Stimulated activated CD4-positive, alpha-beta T cell treated with anti-CD3 and anti-CD28 coated beads, Interleukin-2, amount 100 ng/mL, for 48 hours (primary cell): ENCODE measurements at places on chromosomes 1 and 21.

GRCh38 chr1:173424782-173425407 lies 52.2 kb upstream of the PRDX6 start:
- no peak for DNase-seq

DNA sequence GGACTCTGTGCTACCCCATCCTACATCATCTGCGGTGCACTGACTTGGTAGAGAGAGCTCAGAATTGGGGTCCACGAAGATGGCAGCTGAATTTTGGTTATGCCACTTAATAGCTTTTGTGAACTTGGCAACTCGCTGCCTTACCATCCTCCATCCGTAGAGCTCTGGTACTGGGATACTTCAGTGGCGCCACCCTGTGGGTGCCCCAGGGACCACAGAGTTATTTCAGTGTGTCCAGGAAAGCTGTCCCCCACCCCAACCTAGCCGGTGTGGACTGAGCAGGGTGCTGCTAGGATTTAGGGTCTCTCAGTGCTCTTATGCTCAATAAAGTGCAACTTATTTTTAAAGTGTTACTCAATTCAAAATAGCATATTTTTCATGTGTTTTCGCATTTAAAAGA lies 9.0 kb upstream of the USF1 start:
- DNase-seq, result no peak

DNA sequence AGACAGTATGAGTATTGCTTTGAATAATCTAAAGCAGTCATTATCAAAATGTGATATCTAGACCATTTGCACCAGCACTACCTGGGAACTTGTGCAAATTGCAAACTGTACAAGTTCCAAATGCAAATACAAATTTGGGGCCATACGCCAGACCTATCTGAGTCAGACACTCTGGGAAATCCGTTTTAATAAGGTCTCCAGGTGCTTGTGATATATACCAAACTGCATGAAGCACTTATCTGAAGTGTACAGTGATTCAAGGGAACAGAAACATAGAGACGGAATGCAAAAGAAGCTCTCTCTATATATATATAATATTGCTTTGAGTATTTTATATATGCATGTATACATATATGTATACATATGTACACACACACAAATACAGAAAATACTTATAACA lies 36.2 kb upstream of the ASPM start:
- DNase-seq, result no peak

- DNase-seq, result no peak
Observed at GRCh38 chr1:6850537-6850936, 65.3 kb downstream of the CAMTA1 start.

- no peak for DNase-seq
Observed at GRCh38 chr21:33948951-33949444, 33.4 kb upstream of the ATP5PO start.

GRCh38 chr1:198492872-198493271 lies 47.6 kb downstream of the ATP6V1G3 start:
- DNase-seq, result no peak

DNA sequence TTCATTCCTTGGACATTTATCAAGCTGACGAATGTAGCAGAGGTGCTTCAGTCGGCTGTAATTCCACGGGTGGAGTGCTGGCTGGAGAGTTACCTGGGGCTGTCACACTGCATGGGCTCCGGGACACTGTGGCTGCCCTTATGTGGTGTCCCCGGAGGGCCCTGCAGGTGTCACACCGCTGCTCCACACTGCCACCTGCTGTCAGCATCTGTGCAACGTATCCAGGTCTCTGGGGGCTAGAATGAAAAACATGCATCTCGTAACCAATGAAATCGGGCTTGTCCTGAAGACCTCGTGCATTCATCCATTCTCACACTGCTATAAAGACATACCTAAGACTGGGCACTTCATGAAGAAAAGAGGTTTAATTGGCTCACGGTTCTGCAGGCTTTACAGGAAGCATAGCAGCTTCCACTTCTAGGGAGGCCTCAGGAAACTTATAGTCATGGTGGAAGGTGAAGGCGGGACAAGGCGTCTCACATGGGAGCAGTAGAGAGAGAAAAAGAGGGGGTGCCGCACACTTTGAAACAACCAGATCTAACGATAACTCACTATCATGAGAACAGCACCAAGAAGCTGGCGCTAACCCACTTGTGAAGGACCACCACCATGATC lies 46.7 kb upstream of the PCBP3 start:
- peak; percentile 89 for DNase-seq

DNA sequence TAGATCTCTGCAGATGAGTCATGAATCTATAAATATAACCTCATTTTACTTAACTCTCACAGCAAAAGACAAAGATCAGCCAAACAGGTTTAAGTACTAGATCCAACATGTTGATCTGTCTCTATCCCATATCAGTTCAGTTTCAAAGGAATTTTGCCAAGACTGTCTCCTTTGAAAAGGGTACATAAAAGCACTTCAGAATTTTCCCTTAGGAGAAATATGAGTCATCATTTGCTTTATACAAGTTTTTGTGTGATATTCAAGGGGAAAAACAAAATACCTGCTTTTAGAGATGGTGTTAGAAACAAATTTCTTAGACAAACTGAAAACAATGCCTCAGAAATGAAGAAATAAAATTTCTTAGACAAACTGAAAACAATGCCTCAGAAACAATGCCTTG lies 73.5 kb upstream of the LRRC7 start:
- no peak for DNase-seq

GRCh38 chr1:112030157-112030556 lies 40.7 kb upstream of the KCND3 start:
- DNase-seq, result no peak

DNA sequence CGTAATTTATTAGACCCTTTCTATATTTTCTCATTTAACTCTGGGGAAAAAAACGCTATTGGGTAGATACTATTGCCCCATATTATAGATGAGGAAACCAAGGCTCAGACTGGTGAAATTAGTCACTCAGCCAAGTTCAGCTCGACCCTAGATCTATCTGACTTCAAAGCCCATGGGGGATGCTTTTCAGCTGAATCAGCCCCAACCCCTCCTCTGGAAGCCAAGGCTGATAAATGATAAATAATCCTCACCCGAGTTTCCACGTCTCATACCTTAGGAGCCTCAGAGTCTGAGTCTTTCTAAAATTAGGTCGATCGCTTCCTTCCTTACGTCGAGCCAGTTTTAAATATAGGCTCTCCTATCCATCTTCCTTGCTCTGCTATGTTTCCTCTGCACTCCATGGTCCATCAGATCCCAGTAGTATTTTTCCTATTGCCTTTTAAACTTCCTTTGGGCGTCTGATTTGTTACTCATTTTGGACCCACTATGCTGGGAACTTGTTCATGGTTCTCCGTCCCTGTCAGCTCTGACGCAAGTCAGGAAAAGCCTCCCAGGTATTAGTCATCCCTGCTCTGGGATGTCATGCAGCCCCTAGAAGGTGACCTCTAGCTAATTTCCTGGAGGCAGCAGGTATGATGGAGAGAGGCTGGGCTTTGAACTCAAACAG lies 122.8 kb downstream of the PLPP3 start:
- no peak for DNase-seq

DNA sequence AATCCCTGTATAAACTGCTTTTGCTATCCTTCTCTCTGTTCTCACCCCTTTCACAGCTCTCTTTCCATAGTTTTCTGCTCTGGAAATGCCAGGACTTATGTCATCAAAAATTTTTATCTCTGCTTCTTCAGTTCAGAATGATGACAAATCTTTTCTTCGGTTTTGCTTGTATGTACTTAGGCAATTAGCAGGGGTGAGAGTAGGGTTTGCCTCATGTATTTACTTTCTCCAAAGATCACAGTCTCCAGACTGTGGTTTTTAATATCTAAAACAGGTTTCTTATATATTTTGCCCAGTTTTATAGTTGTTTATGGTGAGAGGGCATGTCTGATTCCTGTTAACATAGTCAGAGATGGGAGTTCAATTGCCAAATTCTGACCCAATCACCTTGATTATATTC lies 235.4 kb upstream of the LYPLAL1 start:
- DNase-seq, result no peak

- no peak for DNase-seq
Observed at GRCh38 chr1:47688461-47689296, 250.8 kb downstream of the FOXD2 start.

DNA sequence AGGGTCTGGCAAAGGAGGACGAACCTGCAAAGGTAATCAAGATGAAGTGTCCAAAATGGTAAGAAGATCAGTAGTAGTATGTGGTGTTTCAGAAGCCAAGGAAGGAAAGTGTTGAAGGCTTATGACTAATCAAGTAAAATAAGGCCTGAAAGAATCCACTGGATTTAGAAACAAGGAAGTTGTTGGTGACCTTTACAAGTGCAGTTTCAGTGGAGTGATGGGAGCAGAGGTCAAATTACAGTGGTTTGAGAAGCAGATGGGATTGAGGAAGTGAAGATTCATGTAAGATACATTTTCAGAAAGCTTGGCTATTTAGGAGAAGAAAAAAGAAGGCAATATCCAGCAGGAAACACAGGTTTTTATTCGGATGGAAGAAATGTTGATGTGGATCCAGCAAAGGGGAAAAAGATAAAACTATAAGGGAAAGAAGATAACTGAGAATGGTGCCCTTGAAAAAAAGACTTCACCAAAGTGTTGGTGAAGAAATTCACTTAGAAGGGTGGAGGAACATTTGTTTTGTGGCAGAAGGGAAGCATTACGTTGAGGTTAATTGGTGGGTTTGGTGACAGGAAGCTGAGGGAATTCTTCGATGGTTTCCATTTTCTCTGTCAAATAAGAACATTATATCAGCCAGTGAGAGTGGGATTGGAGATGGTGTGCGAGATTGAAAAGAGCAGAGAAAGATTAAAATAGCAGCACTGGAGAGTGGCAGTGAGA lies 2.1 kb downstream of the ARMH1 start:
- DNase-seq, result no peak

DNA sequence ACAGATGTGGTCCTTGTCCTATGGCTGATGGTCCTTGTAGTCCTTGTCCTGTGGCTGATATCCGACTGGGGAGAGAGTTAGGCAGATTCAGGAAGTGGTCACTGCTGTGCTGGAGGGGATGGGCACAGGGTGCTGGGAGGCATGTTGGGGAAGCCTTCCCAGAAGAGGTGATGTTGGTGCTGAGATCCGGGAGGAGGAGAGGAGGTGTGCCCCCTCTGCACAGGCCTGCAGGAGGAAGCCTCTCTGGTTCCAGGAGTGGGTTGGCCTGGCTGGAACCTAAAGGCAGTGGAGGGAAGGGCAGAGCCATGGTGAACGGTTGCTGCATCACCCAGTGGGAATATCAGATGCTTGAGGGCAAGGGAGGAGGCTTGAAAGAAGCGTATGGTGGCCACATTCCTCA lies 14.7 kb downstream of the COQ8A start:
- no peak for DNase-seq

DNA sequence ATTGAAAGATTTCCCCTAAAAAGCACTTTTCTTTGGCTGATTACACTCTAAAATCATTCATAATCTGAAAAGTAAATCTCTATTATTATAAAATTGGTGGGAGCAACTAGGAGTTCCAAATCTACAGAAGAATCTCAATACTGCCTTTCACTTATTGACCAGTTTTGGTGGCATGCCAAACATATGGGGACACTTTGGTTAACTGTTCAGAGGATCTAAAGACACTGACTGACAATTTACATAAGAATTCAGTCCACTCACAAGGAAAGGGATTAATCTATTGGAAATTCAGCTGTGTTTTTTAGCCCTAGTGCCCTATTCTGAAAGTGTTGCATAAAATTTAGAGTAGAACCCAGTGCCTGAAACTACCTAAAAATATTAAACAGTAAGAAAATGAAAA lies 113.6 kb downstream of the LRRC40 start:
- DNase-seq, result no peak

- DNase-seq, result no peak
Observed at GRCh38 chr1:207818971-207819451, 67.2 kb downstream of the CD46 start.

GRCh38 chr1:202234331-202235002 lies 40.9 kb downstream of the LGR6 start:
- no peak for DNase-seq

- DNase-seq, result no peak
Observed at GRCh38 chr1:17187051-17187450, 17.9 kb upstream of the PADI1 start.

DNA sequence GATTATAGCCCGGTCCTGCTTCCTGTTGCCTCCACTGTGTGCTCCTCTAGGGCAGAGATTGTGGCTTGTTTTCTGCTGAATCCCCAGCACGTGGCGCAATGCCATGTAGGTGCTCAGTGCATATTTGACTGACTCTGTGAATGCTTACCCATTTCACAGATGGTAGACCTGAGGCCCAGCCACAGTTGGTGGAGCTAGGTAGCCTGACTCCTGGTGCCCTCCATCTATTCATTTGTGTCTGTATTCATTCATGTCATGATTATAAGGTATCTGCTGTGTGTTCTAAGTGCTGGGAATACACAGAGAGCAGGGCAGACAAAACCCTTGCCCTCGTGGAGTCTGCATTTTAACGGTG lies 22.5 kb downstream of the TNFRSF1B start:
- no peak for DNase-seq

DNA sequence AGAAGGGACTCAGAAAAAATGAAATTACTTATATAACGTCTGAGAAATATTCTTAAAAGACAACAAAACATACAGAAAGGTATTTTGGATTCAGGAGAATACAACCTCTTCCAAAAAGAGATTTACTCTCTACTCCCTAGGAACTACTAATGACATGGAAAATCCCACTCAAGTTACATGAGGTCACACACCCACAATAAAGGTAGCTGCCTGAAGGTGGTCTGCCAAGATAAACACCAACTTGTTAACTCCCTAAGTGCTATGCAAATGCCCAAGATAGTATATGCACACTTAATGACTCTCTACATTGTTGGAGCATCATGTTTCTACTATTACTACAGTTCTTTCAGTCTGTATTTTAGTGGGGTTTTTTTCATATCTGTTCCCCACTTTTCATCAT lies 26.5 kb downstream of the RERE start:
- DNase-seq, result no peak

- no peak for DNase-seq
Observed at GRCh38 chr1:121418369-121419049, 233.7 kb downstream of the SRGAP2C start.

DNA sequence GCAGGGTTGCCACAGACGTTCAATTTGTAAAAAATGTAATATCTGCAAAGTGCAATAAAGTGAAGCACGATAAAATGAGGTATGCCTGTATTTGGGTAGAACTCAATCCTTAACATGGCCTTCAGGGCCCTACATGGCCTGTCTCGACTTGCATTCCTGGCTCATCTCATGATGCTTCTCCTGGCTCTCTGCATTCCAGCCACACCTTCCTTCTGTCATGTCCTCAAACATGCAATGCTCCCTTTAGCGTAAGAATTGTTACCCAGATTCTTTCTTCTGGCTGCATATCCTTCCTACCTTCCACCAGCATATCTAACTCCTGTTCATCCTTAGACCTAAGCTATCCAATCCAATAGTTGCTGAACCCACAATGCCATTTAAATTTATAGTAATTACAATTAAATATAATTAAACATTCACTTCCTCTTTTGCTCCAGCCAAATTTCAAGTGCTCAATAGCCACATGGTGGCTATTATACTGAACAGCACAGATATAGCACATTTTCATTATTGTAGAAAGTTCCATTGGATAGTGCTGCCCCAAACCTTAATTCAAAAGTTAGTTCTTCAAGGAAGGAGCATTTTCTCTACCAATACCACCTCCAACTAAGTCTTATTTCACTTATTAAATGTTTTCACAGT lies 32.6 kb downstream of the FGGY start:
- DNase-seq, result no peak
